GM03348 (cell line): ENCODE measurements at places on chromosomes 1 and 21.
A peak's percentile ranks its signal among the peaks of the same experiment; 100 is the strongest.

DNA sequence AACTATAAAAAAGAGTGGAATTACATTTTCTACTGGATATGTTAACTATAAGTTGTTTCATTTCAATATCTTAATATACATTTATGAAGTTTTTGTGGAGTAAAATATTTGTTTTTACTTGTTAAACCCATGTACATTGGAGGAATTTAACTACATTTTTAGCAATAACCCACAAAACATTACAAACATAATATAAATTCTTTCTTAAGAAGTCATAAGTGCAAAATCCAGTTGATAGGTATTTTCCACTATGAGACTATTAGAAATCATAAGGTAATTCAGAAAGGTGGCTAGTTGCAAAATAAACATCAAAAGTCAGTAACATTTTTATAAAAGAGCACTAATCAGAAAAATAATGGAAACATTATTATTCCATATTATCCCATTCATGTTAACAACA lies 73.9 kb upstream of the RRP15 start:
- DNase-seq, result peak; percentile 30

- DNase-seq, result no peak
Observed at GRCh38 chr1:11324567-11325165, 51.7 kb downstream of the UBIAD1 start.

DNA sequence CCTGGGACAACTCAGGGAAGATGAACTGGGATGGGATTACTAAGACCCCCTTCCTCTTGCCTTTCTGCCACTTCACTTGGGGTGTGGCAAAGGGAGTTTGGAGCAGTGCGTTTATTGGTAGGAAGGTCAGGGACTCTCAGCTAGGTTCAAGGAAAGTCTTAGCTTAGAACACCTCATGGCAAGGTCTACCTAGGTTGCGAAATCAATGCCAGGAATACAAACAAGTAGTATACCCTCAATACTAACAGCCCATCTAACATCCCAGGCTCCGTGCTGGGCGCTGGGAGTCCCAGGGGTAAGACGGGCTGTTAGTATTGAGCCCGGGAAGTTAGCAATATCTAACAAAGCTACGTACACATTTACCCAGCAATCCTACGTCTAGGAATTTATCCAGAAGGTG lies 4.7 kb downstream of the ATP2B4 start:
- DNase-seq, result no peak

GRCh38 chr1:14596591-14596990 lies 1.9 kb upstream of the KAZN start:
- no peak for DNase-seq

GRCh38 chr21:32403201-32403777 lies 9.2 kb upstream of the EVA1C start:
- DNase-seq, result peak; percentile 86

DNA sequence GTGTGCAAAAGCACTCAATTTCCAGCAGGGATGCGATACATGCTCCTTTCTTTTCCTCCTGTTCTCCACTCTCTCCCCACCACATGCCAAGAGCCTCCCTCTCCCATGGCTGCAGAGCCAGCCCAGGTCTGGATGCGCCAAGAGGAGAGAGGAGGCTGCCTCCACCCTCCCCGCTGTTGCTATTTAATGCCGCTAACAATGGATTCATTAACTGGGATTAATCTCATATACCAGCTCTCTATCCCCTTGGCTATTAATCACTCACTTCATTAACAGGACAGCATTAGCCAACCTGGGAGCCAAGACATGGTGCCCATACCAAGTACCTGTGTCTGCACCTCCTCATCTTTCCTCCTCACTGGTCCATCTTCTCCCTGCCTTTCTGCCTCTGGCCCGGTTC lies 49.1 kb upstream of the SCMH1 start:
- DNase-seq, result no peak

DNA sequence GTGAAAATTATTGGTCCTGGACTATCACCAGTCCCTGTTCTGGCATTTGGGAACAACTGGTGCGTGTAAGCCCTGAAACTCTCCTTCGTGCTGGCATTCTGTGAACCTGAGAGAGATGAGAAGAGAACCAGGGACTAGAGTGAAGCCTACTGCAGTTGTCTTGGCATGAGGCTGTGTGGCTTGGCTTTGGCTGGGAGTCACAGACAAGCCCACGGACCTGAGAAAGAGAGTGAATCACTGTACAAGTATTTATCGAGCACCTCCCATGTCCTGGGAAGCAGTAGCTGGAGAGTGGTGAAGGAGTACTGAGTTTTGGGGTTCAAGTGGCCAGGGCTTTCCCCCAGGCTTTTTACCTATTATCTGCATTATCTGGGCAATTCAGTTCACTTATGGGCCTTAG lies 63.3 kb downstream of the FGGY start:
- DNase-seq, result peak; percentile 82

- no peak for DNase-seq
Observed at GRCh38 chr1:152398812-152399698, 15.0 kb downstream of the CRNN start.

GRCh38 chr1:169946206-169946605 lies 52.5 kb upstream of the SCYL3 start:
- no peak for DNase-seq

GRCh38 chr1:77473690-77474089 lies 191.9 kb downstream of the AK5 start:
- peak; percentile 59 for DNase-seq

- no peak for DNase-seq
Observed at GRCh38 chr1:11600836-11601235, 53.4 kb downstream of the FBXO2 start.

GRCh38 chr1:243409284-243409683 lies 153.4 kb downstream of the SDCCAG8 start:
- DNase-seq, result no peak

DNA sequence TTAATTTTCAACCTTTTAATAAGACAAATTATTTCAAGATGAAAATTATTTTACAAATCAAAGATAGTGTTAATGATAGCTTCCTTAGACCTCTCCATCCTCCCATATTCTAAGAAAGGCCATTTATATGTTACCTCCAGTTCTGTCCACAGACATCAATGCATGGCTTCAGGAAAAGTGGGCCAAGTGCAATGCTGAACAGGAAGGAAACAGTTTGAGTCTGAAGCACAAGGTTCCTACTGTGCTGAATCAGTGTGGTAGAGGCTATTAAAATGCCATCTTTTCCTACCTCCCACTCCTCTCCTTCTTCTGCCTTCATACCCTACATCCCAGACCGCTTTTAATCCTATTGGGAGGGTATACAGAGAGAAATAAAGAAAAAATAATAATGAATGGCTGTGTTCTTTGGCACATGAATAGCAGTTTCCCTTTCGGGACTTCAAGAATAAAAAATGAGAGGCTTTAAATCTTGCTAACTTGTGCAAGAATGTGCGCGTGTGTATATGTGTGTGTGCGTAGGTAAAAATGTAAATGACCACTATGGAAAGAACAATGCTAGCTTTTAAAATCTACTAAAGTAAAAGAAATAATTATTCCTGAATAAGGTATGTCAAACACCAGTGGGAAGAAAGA lies 62.6 kb upstream of the C1orf105 start:
- no peak for DNase-seq

- DNase-seq, result no peak
Observed at GRCh38 chr1:50780797-50781196, 179.3 kb downstream of the FAF1 start.
